ENCODE measurements at places on chromosomes 6 and 20.

DNA sequence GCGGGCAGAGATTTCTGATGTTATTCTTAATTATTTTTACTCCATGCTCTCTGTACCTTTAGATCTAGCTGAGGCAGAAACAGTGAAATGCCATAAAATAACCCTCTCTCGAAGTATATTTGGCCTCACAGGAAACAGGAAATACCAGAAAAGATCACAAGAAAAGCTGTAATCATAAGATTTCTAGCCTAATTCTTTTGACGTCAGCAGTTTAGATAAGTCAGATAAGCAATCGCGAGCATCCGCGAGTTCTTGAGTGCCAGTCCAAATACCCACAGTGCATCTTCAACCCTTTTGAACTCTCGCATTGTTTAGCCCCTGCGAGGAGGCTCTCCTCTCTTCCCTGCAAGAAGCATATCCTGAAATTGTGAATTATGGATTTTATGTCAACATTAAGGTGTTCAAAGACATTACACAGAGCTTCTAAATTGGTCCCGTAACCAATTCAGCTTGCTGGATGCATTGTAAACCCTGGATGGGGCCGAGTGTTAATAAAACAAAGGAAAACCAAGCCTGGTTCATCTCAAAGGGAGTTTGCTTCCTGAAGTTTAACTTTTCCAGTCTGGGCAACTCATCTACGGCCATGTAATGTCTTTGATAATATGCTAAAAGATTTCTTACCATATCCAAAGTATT lies 198.9 kb downstream of the MTFR2 start:
- no peak for DNase-seq

DNA sequence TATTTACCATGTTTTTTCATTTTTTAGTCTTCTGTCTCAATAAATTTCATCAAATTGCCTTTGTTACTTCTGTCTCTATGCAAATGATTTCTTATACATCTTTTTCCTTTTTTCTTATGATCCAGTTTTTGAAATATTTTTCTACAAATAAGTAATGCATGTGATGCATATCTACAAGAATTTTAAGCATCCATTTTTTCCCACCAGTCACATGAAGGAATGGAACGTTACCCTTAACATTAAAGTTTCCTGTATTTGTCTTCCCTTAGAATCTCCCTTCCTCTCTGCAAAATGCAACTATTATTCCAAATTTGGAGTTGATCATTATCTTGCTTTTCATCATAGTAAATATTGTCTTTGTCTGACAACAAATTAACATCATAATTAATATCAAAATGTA lies 35.5 kb downstream of the PSMB9 start:
- no peak for DNase-seq

- no peak for DNase-seq
These were observed 155.7 kb downstream of the RIMS1 start for GRCh38 chr6:72042088-72042487.

GRCh38 chr6:37565267-37566110 lies 65.8 kb upstream of the CCDC167 start:
- DNase-seq = peak; percentile 70

DNA sequence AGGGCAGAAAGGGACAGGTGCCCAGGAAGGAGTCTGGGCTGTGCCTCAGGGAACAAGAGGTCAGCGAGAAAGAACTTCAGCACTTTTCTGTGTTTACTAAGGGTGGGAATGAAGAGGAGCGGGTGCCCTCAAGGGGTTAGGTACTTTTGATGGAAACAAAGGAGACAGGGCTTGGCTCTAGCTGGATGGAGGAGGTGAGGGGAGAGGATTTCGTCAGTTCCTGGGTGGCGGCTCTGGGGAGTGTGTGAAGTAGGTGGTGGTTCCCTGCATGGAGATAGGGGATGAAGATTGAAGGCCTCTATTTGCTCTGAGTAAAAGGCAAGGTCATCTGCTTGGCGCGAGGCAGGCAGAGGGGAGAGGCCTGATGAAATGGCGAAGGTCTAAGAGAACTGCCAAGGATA lies 40.0 kb upstream of the ANKRD60 start:
- no peak for DNase-seq

GRCh38 chr6:44356487-44356886 lies 14.0 kb downstream of the SPATS1 start:
- DNase-seq = no peak

- no peak for DNase-seq
These were observed 370.7 kb upstream of the AGPAT4 start for GRCh38 chr6:161644521-161644920.

GRCh38 chr20:35909176-35909575 lies 45.1 kb downstream of the SCAND1 start:
- DNase-seq = no peak

- no peak for DNase-seq
These were observed at the start of gene RAB32 for GRCh38 chr6:146543211-146543939. Gene RAB32, plus strand, starts transcription at chr6:146543833. Its CDS starts 39 bp downstream, at chr6:146543872.

- no peak for DNase-seq
These were observed 65.6 kb downstream of the STMND1 start for GRCh38 chr6:17167327-17167979.

- DNase-seq = no peak
These were observed 104.0 kb downstream of the CD2AP start for GRCh38 chr6:47581591-47581990.

- no peak for DNase-seq
These were observed 24.7 kb downstream of the SRPK1 start for GRCh38 chr6:35896228-35896627.

DNA sequence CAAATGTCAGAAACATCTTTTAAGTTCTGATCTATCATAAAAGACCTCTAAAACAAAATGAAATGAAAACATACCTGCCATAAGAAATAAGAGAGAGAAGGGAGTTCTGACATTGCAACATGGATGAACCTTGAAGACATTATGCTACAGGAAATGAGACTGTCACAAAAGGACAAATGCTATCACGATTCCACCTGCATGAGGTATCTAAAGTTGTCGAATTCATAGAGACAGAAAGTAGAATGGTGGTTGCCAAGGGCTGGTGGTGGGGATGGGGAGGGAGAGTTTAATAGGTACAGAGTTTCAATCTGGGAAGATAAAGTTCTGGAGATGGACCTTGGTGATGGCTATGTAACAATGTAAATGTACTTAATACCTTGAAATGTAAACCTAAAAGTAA lies 3.3 kb downstream of the EZR start:
- DNase-seq = no peak

- DNase-seq = no peak
These were observed 294.9 kb downstream of the ADGB start for GRCh38 chr6:146893690-146894089.

DNA sequence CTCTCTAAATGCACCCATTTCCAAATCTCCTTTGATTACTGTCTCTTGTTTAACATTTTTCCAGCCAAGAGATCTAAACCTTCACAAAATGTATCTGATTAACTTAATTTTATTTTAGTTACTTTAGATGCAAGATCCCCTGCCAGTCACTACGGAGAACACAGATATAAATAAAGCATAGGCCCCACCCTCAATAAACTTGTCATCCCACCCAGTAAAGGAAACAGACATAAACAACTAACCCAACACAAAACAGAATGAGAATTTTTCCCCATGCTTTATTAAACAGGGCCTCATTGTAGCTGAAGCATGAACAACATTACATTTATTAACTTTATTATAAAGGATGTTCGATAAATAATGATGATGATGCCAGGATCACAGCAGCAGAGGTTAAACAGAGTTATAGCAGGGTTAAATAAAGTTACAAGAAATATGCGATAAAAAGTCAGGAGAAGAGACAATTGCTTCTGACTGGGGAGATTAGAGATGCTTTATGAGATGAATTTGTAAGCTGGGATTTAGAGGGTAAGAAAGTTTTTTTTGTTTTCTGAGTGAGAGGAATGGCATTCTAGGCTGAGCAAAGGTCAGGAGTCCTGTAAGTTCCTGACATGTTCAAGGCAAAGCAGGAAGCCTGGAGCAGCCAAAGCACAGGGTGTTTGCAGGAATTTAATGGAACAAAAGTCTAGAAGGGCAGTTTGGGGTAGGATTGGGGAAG lies 41.1 kb downstream of the TFAP2A start:
- no peak for DNase-seq

DNA sequence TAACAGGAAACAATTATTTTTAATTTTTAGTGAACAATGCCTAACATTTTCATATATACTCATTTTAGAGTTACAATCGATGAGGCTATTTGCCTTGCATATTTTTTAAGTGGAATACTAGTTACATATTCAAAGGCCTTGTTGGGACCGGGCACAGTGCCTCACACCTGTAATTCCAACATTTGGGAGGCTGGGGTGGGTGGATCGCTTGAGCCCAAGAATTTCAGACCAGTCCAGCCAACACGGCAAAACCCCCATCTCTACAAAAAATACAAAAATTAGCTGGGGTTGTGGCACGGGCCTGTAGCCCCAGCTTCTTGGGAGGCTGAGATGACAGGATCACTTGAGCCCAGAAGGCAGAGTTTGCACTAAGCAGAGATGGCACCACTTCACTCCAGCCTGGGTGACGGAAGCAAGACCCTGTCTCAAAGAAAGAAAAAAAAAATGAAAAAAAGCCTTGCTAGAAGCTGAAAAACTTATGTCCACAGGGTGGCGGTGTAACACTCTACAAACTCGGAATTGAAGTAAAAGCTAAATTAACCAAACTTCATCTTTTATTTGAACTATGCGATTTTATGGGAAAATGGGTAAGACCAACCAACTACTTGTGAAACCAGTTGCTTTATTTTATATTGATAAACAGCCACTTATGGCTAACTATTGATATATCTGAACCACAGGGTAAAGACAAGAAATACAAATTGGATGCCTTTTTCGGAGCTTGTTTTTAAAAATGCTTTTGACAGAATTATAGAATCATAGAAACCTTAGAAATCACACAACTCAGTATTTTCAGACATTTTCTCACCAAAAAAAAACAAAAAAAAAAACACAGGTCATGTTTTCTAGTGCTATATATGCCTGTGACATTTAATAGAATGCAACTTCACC lies 24.1 kb upstream of the ROS1 start:
- peak; percentile 1 for DNase-seq

GRCh38 chr6:8237668-8238067 lies 135.3 kb upstream of the EEF1E1 start:
- no peak for DNase-seq

DNA sequence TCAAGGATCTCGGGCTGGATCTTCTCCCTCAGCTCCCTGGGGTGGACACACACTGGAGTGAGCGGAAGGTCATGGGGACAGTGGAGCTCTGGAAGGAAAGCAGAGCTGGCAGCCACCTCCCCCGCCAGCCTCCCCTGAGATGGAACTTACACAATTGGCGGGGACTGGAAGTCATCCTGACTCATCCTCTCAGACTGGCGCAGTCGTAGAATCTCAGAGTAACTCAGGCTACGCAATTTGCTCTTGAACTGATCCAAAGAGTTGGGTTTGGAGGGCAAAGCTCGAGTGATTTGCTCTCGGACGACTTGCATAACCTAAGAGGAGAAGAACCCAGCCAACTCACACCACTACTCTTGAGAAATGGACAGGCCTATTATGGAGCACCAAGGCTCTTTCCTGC lies 34.8 kb downstream of the ELMO2 start:
- DNase-seq = no peak

- no peak for DNase-seq
These were observed 178.4 kb downstream of the NRN1 start for GRCh38 chr6:5828296-5828695.

GRCh38 chr20:47970282-47970903 lies 185.1 kb upstream of the SULF2 start:
- no peak for DNase-seq

- DNase-seq = no peak
These were observed 15.4 kb upstream of the SLPI start for GRCh38 chr20:45269754-45270270.
